CD4-positive, alpha-beta T cell treated with Interferon gamma for 1 hour (primary cell): ENCODE measurements at places on chromosomes 16 and 17.
A peak's percentile ranks its signal among the peaks of the same experiment; 100 is the strongest.

- DNase-seq: no peak
Observed at GRCh38 chr16:64751906-64752305, 370.0 kb downstream of the CDH11 start.

GRCh38 chr17:75754378-75755204 lies 10.4 kb downstream of the GALK1 start:
- no peak for DNase-seq

GRCh38 chr16:29302976-29303375 lies 103.5 kb downstream of the NPIPB11 start:
- no peak for DNase-seq

DNA sequence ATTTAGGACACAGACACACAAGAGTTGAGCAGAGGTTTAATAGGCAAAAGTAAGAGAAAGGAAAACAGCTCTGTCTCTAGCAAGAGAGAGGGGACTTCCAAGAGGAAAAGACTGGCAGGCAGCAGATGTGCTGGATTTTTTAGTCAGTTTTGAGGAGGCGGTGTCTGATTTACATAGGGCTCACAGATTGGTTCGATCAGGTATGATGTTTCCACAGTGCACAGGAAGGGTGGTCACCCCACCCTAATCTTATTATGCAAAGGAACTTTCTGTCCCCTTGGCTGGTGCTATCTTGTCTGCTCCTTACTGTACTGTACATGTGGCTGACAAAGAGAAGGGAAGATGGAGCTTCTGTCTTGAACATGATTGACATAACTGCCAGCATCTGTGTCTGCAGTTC lies 25.3 kb downstream of the BFAR start:
- DNase-seq: no peak

DNA sequence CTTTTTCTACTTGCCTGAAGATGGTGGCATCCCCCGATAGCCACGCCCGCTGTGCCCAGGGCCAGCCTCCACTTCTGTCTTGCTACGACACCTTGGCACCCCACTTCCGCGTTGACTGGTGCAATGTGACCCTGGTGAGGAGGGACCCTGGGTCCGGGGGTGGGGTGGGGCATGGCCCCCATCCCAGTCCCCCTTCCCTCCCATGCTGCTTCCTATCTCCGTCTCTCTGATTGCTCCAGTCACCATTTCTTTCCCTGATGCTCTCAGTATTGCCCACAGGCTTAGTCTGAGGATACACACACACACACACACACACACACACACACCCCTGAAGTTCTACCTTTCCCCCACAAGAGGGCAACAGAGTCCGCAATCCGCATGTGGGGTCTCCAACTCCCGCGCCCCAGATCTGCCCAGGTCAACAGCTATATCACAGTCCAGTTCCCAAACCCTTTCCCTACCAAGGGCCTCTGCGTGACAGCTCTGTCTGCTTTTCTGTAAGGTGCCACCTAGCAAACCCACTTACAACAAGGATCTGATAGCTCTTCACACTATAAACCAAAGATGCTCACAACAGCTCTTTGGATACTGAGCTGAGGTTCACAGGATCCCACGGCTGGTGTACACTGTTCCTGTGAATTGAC lies 3.4 kb downstream of the SGCA start:
- peak; percentile 78 for DNase-seq

DNA sequence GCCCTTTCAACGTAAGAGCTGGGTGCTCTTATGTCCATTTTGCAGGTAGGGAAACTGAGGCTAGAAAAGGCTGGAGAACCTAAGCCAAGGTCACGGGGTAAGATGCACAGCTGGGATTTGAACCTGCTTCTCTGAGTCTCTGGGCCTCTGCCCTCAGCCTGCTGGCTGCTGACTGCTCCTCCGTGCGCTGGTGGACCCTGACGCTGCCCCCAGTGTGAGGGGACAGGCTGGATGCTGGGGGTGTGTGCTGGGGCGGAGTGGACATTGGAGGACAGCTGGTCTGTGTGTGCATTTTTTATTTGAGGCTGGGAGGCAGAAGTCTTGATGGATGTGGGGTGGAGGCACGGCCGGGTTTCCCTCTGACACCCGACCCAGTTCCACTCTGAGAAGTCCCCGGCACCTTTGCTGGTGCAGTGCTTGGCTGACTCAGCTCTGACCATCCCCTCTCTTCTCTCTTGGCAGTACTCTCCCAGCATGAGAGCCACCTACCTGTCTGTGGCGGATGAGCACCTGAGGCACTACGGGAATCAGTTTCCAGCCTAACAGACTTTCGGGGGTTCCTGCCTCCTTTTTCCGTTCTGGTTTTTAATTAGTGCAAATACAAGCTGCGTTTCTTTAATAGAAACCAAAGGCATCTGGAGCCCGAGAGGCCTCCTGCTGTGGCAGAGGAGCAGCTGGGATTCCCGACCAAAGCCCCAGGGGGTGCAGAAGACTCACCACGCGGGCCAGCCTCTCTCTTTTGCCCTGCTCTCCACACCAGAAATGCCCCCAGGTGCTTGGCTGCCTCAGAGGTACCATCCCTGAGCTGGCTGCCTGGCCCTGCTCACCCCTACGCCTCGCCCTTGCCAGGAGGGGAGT lies 14.1 kb upstream of the DNAI2 start:
- DNase-seq: no peak

DNA sequence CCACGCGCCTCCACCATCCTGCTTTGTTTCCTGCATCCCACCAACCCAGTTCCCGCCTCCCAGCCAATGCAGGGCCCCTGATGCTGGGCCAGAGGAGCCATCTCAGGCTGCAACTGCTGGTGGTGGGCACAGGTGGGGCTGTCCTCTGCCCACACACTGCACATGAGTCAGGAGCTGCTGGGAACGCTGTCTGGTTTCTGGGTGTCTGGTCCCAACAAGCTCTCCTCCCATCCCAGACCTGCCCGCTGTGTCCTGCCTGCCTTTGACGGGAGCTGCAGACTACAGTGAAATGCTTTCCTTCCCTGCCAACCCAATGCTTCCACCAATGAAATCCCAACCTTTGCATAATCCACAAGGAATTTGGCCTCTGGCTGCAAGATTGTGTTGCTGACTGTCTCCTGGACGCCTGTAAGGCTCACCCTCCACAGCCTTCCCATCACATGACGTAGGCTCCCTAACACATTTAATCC lies 98.9 kb downstream of the N4BP1 start:
- DNase-seq: no peak

DNA sequence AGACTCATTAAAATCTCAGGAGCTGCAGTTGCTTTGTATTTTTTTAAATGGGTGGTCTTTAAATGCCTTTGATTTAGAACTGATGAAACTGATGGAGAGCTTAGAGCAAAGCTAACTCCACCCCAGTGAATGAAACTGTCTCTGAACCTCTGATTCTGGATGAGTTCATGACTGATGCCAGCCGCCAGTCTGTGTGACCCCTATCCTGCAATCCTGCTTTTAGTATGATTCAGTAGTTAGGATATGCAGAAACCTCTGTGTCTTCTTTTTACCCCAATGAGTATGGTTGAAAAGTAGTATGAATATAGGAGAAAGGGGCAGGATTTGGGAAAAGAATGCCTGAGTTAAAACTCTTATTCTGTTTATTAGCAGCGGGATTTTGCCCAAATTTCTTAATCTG lies 12.3 kb upstream of the SALL1 start:
- DNase-seq: no peak

- DNase-seq: no peak
Observed at GRCh38 chr16:46774743-46775177, 26.6 kb upstream of the MYLK3 start.

GRCh38 chr16:51880776-51881175 lies 666.2 kb downstream of the TOX3 start:
- DNase-seq: no peak

DNA sequence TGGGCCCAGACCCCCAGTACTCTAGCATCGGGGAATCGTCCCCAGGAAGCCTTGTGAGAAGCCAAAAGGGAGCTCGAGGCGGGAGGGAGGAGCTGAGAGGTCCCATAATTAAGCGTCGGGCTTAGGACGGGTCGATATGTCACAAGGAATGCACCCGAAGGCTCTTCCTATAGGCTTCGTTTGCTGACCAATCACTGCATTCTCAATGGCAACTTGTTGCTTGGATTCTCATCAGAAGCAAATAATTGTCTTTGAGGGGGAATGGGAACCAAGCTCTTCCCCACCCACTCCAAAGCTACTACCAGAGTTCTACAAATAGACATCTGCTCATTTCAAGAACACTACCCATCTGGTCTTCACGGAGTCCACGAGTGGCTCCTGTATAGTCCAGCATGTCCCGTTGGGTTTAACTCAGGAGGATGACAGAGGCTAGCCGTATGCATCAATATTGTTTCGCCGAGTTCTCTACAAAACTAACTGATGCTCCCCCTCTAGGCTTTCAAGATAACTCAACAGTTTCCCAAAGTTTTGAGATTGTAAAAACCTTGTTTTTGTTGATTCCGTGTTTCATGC lies 628 bp upstream of the BLMH start:
- DNase-seq: no peak

DNA sequence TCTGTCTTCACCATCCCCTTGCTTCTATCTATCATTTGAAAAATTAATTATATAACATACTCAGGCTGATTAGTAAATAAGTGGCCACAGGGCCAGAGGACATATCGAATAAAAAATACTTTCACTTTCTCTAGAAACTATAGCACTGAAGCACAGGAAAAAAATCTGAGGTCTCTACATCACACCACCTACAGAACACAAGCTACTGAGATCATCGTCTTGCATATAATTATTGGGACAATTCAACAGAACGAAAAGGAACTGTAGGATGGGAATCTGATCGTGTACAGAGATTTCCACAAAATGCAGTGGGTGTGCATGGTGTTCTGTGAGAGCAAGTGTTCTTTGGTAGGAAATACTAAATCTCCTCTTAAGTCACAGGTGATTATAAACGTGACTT lies 289.6 kb upstream of the ERCC4 start:
- no peak for DNase-seq

DNA sequence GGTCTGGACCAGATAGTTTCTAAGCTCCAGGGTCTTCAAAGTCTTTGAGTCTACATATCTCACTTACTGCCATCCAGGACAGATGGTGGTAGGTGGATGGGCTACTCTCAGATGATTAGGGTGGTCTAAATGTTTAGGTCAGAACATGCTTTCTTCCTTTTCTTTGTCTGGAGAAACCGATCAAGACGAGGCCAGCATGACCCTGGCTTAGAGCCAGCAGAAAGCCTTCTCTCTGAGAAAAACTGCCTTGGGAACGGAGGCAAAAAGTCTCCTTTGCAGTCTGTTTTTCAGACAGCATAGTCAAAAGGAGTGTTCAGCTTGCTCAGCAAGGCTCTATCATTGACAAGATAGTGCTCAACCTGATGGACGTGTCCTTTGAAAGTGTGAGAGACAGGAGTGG lies 48.8 kb downstream of the SPACA3 start:
- no peak for DNase-seq

DNA sequence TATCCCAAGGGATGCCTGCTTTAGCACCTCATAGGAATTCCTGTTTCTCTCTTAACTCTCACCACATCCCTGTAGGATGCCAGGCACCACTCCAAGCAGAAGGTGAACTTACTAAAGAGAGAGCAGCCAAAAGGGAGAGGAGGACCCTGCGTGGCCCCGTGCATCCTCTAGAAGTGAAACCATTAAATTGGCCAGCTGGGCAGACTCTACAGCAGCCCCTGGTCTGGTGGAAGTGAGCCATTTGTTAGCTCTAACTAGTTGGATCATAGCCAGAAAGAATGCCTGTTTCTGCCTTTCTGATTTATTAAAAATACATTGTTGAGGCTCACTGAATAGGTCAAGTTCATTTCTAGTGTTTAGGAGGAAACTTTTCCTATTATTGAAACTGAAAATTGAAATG lies 22.3 kb downstream of the TMEM11 start:
- DNase-seq: no peak

DNA sequence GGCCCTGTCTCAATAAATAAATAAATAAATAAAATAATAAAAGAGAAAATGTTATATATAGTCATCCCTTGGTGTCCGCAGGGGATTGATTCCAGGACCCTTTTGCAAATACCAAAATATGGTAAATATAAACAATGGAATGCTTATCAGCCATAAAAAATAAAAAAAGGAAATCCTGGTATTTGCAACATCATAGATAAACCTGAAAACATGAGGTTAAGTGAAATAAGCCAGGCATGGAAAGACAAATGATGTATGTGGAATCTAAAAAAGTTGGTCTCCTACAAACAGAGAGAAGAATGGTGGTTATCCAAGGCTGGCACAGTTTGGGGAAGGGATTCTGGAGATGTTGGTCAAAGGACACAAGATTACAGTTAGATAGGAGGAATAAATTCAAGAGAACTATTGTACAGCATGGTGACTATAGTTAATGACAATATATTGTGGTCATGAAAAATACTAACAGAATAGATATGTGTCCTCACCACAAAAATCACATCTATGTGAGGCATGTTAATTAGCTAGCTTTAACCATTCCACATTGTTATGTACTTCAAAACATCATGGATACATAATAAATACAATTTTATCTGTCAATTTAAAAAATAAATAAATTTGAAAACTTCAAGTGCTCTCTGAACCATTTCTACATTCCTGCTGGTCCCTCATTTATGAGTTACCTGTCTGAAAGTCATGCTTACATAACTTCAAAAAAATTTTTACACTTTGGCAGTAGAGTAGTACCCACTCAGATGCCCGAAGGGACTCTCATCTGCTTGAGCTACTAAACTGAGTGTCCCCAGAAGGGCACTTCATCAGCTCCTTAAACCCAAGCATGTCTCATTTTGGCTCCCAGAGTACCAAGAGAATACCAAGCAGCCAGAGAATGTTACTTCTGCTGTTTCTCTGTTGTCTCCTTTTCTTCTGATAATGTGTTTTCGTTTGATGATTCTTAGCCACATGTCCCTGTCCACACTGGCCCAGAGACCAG lies 26.6 kb downstream of the N4BP1 start:
- DNase-seq: no peak

DNA sequence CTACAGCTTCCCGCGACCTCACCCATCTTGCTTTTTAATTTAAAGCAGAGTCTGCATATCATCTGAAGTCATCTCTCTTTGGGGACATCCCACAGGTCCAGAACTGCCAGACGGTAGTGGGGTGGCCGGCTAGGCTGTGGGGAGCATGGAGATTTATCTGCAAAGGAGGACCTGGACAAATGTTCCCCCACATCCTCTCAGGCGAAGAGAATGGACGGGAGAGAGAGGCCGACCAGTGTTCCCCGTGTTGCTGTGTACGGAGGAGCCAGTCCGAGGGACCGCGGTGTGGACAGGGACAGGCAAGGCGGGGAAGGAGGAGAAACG lies 665 bp upstream of the MT1M start:
- no peak for DNase-seq

DNA sequence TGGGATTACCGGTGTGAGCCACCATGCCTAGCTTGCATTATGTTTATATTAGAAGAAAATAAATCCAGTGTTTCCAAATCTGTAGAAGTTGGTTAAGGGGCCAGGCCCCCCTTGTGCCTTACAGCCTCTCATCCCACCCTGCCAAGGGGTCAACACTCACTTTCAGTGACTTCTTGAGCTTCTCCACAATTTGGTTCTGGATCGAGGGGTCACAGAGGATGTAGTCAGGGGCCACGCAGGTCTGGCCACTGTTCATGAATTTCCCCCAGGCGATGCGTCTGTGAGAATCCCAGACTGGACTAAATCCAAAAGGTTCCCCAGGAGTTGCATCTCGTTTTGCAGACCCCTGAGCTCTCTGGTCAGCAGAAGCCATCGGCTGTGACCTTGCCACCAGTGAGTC lies 7.2 kb downstream of the ALDH3A1 start:
- DNase-seq: no peak
